Head of caudate nucleus (tissue), 42 donors: ENCODE measurements at places on chromosomes 2 and 18.

GRCh38 chr18:23207994-23208393 is 72.7 kb downstream of the CABLES1 start:
- DNase-seq, result no peak

DNA sequence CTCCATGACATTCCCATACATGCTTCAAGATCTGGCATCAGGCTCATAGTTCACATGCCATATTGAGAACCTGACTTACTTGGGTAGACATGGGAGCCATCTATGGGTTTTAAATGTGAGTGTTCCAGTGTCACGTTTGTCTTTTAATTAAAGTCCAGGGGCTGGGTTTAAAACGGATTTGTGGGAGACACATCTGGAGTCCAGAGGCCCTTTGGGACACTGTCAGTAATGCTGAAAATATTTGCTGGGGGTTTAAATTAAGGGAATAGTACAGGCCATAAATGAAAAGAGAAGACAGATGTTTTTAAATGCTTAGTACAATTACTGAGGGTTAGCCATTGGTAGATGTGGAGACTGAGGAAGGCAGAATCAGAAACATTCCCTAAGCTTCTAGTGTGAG is 478.0 kb downstream of the PID1 start:
- DNase-seq, result no peak

GRCh38 chr18:44792456-44793061 is 111.9 kb downstream of the SETBP1 start:
- DNase-seq, result no peak

DNA sequence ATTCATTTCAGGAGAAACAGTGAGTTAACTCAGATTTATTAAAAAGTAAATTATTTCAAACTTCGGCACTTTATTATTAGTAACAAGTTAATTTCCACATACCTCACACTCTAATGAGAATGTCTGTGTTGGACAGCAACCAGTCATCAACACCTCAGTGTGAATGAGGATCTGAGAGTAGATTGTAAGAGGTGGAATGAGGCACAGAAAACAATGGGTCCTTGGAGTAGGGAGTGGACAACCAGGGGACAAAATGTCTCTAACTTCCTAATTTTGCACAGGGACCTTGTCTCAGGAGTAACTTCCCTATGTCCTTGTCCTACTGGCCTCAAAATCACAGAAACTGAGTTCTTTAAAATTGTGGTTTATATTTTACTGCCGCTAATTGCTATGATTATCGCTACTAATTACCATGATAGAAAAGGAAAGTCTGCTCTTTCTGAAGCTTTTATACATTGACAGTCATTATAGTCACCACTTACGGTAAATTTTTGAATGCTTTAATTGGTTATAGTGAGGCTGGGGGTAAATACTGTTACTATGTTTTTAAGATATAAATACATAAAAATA is 82.2 kb upstream of the LRPPRC start:
- no peak for DNase-seq

DNA sequence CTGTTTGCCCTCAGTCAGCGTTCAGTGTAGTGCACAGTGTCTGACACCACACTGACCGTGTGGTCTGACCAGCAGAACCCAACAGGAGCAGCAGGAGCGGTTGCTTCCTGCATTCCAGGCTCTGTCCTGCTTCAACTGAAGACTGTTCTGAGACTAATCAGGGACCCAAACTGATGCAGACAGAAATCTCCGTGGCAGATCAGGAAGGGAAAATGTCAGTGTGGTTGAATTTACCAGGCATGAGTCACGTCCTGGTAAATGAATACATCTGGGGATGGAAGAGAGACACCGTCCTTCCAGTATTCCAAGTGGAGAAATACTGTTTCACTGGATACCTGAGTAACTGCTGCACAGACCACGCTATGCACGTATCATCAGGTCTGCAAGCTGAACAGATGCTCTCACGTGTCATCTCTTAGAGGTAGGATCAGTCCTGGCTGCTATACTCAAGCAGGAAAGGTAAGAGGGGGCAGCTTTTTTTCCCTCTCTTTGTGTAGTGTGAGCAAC is 223.6 kb upstream of the EPAS1 start:
- no peak for DNase-seq

- no peak for DNase-seq
These were observed 49.3 kb downstream of the OLA1 start for GRCh38 chr2:174198846-174199564.

- peak; percentile 53 for DNase-seq
These were observed 63.3 kb downstream of the BOD1L2 start for GRCh38 chr18:57210107-57210715.

DNA sequence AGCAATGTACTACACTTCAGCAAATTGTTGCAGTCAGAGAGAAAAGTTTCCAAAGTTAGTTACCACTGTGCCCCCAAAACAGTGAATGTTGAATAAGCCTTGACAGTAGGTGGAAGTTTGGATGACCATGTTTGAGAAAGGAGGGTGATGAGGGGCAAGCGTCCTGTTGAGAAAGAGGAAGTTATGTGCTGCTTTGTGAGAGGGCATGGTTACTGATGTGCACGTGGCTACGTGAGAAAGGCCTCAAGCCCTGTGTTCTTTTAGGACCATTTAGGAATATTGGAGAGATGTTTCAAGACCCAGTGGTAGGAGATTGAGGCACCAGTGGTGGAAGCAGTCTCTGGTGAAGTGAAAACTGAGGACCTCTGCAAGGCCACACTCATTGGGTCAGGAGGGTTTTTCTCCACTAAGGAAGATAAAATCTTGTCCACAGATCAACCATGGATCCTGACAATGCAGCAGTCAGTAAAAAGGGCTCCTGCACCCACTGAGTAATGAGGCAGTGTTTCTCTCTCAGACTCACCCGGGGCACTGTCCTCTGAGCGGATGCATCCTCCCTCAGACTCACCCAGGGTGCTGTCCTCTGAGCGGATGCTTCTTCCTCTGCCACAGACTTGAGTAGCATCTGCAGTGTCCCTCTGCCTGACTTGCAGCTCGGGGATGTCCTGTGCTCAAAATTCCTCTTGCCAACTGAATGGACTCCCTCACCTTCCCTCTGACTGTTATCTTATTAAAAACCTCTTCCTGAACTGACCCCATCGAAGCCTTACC is 34.7 kb upstream of the ACTR3 start:
- DNase-seq, result no peak

GRCh38 chr2:168003876-168004275 is 243.5 kb downstream of the STK39 start:
- no peak for DNase-seq

DNA sequence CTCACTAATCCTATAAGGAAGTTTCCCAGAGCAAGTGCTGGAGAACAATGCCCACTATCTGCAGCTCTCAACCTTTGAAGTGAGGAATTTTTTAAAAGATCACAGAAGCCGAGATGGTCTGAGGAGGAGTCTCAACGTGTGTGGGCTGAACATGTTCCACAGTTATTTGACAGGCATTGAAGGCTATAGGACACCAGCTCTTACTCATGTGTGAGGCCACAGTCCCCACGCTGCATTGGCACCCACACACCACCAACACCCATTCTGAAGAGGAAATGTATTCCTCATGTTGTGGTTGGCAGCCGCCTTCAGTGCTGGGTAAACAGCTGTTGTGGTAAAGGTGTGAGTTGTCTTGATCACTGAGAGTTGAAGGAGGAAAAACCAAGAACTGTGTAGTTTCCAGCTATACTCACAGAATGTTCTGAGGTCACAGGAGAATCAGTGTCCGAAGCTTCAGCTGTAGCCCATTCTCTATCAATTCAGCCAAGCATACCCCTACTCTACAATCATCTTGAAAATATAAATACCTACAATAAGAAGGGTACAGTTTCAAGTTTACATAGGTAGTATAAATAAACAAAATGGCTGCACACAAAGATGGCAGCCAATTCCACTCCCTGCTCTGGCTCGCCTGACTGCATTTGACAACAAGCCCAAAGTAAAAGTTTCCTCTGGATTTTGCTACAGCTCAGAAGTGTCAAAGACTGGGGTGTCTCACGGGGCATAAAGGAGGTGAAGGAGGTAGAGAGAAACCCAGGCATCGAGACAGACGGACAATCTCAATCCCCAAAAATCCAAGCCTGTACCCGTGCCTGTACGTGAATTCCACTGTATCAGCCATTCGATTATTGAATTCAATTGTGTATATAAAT is 12.1 kb downstream of the CD226 start:
- DNase-seq, result no peak

GRCh38 chr2:177542396-177542795 is 149.8 kb downstream of the AGPS start:
- DNase-seq, result no peak

- no peak for DNase-seq
These were observed 90.3 kb downstream of the CLHC1 start for GRCh38 chr2:55141572-55142413.

GRCh38 chr2:10647441-10647840 is 42.3 kb downstream of the NOL10 start:
- DNase-seq, result no peak

- DNase-seq, result no peak
These were observed 786.6 kb upstream of the RAB6C start for GRCh38 chr2:129192841-129193253.

- no peak for DNase-seq
These were observed 78.5 kb downstream of the KLF7 start for GRCh38 chr2:207087046-207087902.
